Femur (tissue), 1 donor: ENCODE measurements at places on chromosomes 11 and 22.

DNA sequence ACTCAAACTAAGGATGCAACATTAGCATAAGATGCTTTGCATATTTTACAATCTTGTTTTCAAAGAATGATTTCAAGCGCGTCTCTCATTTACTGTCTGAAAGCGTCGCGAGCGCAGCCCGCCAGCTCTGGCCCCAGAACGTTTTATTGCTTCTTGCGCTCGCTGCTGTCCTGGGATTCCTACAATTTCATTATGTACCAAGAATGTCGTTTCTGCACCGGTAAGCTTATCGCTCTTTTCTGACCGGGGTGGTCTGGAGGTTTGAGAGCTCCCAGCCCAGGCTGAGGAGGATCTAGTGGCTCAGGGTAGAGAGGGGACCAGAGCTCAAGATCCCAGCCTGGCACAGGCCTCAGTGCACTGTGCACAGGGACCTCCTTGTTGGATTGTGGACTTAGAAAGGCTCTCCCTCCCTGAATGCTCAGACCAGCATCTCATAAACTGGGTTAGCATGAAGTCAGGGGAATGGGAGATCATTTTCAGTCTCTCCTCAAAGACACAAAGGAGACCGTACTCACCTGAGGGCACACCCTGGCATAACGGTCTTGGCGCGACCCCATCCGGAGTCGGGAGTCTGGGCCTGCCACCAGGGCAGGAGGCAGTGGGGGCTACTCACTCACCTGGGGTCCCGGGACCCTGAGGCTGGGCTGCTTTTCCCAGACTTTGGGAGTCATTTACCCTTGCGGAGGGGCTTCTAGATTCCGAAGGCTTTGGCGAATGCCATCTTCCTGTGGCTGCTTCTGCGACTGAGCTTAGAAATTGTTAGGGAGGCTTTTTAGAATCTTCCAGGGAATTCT, 817.4 kb downstream of the BRD1 start:
- DNase-seq, result no peak

- DNase-seq, result peak; percentile 87
Observed at GRCh38 chr11:11978792-11979487, 29.5 kb downstream of the DKK3 start.

DNA sequence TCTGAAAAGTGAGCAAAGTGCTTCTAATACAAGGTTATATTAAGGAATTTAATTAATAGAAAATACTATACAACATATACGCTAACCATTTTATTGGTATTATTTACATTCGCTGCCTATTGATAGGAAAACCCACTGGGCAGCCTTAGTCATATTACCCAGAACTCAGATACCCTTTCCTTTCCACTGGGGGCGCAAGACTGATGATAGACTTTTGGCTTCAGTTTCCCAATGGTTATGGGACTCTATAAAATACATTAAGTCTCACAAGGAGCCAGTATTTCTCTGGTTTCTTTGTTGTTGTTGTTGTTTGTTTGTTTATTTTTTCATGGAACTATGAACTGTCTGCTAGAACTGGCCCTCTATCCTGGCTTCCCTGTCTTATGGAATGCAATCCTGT, 471.1 kb upstream of the KIRREL3 start:
- DNase-seq, result no peak

DNA sequence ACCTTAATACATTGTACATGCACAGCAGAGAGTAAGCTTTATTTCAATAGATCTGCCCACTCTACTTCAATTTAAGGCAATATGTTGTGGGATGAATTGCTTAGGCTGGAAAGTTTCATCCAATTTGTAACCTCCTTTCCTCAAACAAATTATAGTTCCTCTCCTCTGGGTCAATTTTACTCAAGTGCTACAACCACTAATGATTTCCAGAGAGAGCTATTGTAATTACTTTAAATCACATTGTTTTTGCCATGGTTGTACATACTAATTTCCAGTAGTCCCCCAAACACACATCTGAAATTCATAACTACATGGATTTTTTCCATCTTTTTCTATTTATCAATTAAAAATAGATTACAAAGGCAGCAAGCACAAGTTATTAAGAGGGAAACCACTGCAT, 72.9 kb downstream of the APIP start:
- DNase-seq, result no peak

DNA sequence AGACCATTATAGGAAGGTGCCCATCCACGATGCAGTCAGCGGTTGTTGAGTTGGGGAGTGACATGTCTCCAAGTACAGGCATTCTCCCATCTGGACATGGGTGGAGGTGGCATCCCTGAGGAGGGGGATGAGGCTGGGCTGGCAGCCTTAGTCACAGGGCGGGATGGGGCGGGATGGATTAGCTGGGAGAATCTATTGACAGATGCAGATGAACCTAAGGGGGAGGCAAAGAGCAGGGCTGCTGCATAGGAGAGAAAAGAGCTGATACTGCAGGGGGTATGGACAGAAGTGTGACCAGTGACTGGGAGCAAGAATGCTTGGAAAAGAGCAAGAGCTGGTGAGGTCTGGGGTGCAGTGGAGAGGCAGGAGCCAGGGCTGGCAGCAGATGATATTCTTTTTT, 42.7 kb downstream of the SCN3B start:
- no peak for DNase-seq

- DNase-seq, result no peak
Observed at GRCh38 chr11:12585861-12586260, 88.4 kb upstream of the TEAD1 start.

DNA sequence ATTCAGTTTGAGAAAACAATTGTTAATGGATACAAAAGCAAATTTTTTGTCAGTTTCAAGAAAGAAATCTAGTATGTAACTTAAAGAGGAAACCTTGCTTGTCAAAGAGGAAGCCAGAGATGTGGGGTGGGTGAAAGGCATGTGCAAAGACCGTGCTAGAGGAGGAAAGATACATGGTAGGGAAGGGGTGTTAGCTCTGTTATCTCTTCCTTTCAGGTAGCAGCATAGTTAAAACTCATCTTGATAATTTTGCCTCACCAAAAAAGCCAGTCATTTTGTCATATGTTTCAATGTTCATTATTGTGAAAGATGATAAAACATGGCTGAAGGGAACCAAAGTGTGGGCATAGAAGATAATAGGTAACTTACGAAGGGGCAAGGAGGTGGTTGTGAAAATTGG, 2.6 kb upstream of the MS4A2 start:
- no peak for DNase-seq

DNA sequence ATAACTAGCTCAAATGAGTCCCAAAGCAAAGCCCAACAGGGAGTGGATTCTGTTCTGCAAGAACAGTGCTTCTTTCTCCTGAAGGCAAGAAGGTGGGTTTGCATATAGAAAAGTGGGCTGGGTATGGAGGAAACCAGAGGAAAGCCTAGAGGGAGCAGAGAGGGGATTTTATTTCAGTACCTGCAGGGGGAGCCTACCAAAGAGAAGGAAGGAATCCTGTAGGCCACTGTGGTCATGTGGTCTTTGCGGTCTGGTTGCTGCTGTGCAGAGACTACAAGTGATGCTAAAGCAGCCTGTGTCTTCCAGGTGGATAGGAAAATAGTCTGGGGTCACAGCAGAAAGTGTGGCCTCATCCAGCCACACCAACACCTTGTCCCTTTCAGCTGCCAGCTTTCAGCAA, 33.2 kb upstream of the ZBTB16 start:
- DNase-seq, result no peak

DNA sequence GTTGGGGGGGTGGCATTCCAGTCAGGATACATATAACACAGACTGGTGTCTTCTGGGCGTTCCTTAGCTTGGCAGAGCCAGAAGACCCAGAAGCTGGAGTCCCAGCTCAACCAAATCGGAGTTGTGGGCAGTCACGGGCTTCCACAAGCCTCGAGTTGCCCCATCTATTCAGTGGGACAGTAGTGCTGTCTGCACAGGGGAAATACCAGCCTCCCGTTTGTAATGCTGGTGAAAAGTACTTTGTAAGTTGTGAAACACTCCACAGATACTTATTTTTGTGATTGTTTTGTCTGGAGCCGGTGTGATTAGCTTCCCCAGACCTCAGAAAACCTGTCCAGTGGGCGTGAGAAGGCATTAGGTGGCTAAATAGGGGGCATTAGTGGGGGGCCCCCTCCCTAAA, 13.6 kb downstream of the DGKZ start:
- DNase-seq, result no peak

DNA sequence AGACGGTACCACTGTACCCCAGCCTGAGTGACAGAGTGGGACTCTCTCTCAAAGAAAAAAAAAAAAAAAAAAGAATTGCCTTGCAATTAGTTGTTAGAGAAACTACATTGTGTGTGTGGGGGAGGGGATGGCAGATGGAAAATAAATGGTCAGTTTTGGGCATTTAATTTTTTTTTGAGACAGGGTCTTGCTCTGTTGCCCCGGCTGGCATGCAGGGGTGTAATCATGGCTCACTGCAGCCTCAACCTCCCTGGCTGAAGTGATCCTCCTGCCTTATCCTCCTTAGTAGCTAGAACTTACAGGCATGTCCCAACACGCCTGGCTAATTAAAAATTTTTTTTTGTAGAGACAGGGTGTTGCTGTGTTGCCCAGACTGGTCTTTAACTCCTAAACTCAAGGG, 36.4 kb downstream of the WEE1 start:
- no peak for DNase-seq

DNA sequence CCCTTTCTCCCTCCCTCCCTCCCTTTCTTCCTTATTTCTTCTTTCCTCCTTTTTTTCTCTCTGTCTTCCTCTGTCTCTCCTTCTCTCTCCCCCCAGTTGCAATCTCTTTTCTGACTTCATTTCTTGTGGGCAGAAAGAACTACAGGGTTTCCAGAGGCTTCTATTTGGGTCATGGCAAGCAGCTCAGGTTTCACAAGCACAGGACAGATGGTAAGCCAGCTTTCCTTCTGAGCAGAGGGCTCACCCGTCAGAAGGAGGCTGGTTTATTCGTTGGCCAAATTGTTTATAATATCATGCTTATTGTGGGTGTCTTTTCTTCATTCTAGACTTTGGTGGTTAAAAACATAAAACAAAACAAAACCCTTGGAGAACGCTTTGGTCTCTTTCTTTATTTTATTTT, 58.9 kb upstream of the CLMP start:
- DNase-seq, result no peak

DNA sequence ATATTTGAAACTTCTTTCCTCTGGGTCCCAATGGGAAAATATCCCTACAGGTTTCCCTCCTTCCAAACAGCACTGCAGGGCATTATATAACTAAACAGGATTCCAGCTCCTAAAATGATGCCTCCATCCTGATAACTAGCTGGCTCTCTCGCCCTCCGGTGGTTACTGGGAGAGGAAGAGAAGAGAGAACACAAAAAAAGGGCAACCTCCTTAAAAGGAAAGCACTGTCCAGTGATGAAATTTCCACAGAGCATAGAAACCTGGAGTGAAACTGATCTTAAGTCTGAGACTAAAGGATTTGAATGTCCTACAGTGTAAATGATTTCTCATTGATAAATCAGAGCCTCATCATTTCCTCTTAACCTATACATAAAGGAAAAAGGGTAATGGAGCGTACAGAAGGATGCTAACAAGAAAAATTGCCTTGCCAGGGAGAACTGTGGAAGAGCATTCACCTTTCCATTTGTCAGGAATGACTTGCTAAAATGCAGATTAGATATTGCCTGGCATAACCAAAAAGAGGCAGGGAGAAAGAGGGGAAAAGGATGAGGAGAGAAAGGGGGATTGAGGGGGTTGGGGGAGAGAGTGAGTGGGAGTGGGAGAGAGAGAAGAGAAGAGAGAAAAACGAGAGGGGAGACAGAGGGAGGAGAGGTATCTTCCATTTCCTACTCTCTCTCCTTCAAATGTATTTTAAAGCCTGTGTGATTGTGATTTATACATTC, 121.3 kb downstream of the APOL5 start:
- DNase-seq, result peak; percentile 56

DNA sequence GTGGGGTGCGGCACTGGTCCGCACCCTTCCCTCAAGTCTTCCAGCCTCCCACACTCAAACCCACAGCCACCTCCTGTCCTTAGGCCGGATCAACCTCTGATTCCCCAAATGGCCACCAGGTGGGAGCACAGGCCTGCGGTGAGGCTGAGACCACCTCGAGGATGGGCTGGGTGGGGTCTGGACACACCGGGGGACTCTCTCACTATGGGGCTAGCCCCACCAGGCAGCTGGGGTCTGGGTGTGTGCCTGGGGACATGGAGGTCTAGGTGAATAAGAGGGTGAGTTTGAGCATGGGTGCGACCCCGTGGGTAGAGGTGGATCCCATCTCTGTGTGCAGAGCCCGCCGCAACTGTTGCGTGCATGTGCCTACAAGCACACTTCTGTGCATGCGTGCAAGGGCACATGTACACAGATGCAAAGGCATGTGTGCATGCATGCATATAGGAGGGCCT, 32.6 kb downstream of the MYO18B start:
- DNase-seq, result no peak

- DNase-seq, result peak; percentile 74
Observed at GRCh38 chr22:22955866-22956535, 68.4 kb downstream of the IGLL5 start.

DNA sequence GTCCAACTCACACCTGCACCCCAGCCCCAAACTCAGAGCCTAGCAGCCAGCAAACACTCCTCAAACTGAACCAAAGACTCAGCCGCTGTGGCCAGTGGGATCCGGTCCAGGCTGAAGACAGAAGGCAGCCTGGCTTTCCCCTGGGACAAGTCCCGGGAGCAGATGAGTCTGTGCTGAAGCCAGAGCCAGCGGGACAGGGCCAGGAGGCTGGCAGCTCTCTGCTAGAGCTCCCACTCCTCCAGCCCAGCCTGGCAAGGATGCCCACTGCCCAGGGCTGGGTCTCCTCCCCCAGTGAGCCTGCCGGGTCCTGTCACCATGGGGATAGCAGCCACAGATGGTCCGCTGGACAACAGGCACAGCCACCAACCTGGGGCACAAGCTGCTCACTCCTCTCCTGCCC, 42.9 kb upstream of the PRR5 start:
- peak; percentile 72 for DNase-seq

GRCh38 chr11:45178890-45179671, 32.6 kb downstream of the PRDM11 start:
- no peak for DNase-seq

DNA sequence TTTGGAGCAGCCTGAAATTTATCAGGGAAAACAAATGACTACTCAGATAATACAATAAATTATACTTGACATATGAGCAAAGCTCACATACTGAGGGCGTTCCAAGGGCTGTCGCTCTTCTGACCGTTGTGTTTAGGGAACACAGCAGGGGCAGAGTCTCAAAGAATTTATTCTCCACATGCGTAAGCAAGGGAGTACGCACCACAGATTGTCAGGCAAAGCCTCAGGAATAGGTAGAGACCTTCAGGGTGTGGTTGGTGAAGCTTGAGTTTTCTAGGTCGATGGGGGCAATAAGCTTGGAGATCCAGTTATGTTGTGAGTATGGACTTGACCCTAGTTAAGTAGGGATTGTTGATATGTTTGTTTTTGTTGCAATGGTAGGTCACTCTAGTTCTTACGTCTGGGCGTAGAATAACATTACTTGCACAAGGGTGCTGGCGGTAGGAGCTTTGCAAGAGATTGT, 830 bp downstream of the ACAT1 start:
- DNase-seq, result no peak

DNA sequence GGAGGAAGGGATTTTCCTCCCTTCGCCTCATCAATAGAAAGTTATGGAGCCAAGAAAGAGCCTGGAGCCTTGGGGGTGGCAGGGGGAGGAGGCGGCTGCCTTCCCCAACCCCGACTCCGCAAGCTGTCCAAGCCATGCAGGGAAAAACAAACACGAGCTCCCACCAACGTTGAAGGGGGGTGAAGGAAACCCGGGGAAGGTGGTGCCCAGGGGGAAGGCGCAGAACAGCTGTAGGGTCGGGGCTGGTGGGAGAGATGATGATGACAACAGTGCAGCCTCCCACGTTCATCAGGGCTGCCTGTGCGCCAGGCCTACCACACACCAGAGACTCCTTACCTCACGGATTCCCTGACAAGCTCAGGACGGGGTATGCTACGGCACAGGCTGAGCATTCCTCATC, 73.5 kb downstream of the SCUBE1 start:
- DNase-seq, result no peak

GRCh38 chr22:24442352-24442744, 14.9 kb downstream of the ADORA2A start:
- no peak for DNase-seq
